ENCODE measurements at places on chromosomes 1 and 21.

DNA sequence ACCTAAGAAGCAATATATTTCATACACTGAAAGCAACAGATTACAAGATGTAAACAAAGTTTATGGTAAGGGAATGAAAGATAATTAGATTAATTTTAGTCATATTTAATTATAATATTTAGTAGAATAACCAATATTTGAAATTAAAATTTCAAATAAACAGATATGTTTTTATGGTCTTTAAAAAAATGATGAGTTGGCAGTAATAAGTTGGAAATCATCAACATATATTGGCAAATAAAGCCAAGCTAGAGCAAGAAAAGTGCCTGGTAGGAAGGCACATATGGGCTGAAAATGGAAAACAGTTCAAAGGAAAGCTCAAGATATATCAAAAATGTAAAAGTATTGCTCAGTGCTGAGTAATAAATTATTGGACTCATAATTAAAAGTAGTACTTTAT lies 1274.0 kb downstream of the AMY1C start:
- no peak for DNase-seq

DNA sequence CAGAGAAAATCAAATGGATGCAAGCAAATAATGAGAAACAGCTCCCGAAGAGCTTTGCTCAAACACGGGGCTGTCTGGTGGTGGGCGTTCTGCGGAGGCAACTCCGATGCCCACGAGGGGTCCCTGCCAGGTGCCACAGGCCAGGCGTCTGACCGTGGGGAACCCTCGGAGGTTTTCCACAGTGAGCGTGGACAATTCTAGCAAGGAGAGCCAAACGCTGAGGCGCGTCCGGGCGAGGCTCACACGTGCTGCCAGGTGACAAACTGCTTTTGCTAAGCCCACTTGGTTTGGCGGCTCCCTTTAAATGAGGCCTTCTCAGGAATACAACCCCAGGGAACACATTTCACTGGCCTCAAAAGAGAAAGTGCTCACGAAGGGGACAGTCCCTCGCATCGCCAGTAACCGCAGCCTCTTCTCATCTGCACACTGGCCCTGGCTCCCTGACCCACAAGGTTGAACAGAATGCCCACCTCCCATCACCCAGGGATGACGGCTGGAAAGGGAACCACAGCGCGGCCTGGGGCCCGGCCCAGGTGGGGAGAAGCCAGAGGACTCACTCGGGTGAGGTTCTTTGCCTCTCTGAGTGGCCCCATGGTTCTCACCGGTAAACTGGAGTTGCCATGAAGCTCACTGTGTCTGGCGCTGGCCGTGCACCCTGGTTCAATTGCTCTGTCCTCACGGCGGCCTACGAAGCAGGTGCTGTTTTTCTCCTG lies 97.4 kb downstream of the PRDM16 start:
- DNase-seq, result no peak

DNA sequence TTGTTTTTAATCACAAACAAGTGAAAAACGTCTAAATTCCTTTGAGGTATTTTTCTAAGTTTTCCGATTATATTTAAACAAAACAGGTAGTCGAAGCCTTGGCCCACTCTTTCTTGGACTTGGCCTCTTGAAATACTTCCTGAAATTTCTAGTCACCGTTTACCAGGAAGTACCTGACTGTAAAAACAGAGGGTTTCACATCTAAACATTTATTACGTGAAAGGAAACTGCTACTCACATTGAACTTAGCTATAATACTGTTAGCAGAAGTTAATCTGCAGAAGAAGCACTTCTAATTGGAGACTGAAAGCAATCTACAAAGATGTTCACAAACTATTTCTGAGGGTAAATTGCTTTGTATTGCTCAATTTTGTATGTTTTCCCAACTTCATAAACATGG lies 526.0 kb upstream of the ADGRL4 start:
- DNase-seq, result no peak

DNA sequence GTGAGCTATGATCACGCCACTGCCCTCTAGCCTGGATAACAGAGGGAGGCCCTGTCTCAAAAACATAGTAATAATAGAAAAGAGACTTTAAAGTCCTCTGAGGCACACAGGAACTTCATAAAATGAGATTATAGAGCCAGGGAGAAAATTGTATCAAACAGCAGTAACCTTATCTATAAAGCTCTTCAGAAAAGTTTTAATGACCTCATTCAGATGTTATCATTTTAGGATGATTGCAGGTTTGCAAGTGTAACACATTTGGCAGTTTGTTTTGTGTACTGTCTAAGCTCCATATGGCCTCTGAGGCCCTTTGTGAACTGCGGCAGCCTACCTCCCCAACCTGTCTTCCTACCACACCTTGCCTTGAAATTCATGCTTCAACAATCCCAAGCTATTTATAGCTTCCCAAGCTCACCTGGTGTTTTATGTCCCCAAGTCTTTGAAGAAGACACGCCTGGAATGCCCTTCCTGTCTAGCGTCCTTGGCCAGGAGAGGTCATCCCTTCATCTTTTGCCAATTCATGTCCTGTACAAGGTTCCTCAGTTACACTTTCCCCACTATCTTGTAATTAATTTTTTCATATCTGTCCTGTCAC lies 8.5 kb upstream of the AKNAD1 start:
- DNase-seq, result no peak

DNA sequence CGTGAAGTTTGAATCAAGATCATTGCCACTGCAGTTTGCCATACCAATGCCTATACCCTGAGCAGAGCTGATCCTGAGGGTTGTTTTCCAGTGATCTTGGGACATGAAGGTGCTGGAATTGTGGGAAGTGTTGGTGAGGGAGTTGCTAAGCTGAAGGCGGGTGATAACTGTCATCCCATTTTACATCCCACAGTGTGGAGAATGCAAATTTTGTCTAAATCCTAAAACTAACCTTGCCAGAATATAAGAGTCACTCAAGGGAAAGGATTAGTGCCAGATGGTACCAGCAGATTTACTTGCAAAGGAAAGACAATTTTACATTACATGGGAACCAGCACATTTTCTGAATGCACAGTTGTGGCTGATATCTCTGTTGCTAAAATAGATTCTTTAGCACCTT lies 78.6 kb downstream of the FMN2 start:
- DNase-seq, result no peak

- no peak for DNase-seq
Observed at GRCh38 chr1:240027059-240027462, 64.6 kb upstream of the FMN2 start.

DNA sequence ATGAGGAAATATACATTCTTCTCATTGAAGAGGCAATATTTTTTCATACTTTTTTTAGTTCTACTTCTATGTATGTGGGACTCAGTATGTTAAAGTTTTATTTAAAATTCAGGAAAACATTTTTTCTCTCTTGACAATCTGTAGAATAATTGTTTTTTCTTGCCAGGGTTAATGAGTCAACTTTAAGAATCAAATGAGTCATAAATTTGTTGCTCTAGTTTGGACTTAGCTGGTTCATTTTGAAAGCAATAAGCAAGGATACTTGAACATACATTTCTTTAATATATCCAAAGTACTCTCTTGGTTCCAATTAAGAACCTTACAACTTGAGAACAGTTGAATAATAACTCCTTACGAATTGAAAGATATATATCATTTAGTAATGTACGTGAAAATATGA lies 1145.3 kb upstream of the B3GALT2 start:
- no peak for DNase-seq

DNA sequence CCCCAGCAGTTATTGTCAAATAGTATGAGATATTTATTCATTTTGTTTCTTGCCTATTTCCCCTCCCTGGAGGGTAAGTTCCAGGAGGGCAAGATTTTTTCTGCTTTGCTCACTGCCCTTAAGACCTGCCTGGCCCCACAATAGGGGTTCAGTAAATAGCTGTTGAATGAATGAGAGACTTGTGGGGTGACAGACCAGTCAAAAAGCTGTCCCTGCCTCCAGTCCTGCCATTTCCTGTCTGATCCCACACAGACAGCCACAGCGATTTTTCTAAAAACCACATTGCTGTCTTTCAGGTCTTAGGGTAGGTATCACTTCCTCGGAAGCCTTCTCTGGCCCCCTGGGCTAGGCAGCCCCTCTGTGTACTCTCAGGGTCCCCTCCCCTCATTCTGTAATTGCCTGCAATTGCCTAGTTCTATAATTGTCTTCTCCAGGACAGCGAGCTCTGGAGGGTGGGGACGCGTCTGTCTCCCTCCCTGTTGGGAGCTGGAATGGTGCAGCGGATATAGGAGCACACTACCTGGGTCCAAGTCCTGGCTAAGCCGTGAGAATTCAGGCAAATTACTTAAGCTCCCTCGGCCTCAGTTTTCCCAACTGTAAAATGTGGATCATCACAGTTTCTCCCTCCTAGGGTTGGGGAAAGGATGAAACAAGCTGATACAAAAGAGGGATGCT lies 1.8 kb upstream of the EXTL1 start:
- DNase-seq, result no peak

- DNase-seq, result no peak
Observed at GRCh38 chr1:55204997-55205396, 10.2 kb downstream of the USP24 start.

- DNase-seq, result no peak
Observed at GRCh38 chr21:44576025-44576420, 2.5 kb downstream of the KRTAP10-4 start.

- no peak for DNase-seq
Observed at GRCh38 chr1:244636488-244637259, 16.3 kb upstream of the DESI2 start.

DNA sequence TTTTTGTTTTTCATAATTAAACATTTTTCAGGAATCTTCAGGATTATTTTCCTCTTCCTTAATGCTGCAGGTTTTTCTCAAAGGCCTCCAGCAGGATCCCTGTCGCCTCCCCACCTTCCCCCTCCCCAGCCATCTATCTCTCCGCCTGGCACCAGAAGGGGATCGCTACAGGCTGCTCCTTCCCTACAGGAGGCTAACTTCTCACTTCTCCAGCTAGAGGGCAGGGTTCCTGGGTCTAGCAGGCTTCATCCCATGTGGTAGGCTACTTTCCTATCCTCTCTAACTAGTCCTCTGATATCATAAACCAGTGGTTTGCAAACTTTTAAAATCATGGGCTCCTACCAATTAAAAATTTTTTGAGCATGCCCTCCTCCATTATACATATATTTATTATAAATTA lies 104.1 kb downstream of the KCNN3 start:
- peak; percentile 17 for DNase-seq

GRCh38 chr1:91768786-91769725 lies 116.9 kb downstream of the TGFBR3 start:
- DNase-seq, result no peak

- no peak for DNase-seq
Observed at GRCh38 chr1:51526248-51526647, 7.2 kb upstream of the EPS15 start.

- DNase-seq, result no peak
Observed at GRCh38 chr1:27021354-27022031, 8.8 kb upstream of the TENT5B start.

- no peak for DNase-seq
Observed at GRCh38 chr1:118381197-118381869, 196.3 kb upstream of the SPAG17 start.

DNA sequence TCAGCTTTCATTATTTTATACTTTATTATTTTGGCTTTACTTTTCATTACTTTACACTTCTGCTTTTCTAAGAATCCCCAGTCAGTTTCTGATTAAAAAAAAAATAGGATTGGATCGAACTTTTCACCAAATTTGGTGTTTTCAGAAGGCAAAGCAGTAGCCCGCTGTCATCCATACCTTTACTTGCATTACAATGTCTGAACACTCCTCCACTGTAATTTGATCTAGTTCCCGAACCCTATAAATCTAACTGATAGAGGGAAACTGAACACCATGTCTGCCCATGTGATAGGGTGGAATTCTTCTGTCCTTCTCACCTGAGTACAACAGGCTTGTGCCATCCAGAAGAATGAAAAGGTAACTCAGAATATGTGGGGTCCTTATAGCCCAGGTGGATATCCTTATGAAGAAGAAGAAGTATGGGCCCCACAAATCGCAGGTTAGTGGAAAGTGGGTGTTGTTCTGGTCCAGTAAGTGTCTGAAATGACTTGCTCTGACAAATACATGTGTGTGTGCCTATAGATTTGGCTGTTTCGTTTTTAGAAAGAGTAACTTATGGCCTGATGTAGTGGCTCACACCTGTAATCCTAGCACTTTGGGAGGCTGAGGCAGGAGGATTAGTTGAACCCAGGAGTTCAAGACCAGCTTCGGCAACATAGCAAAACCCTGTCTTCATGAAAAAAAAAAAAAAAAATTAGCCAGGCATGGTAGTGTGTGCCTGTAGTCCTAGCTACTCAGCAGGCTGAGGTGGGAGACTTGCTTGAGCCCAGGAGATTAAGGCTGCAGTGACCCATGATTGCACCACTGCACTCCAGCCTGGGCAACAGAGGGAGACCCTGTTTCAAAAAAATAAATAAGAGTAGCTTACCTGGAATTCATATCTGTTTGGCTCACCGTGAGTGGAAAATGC lies 26.6 kb upstream of the CDC14A start:
- DNase-seq, result no peak

GRCh38 chr1:198500096-198500495 lies 40.4 kb downstream of the ATP6V1G3 start:
- DNase-seq, result no peak

GRCh38 chr1:66371233-66372005 lies 162.5 kb upstream of the SGIP1 start:
- peak; percentile 17 for DNase-seq

DNA sequence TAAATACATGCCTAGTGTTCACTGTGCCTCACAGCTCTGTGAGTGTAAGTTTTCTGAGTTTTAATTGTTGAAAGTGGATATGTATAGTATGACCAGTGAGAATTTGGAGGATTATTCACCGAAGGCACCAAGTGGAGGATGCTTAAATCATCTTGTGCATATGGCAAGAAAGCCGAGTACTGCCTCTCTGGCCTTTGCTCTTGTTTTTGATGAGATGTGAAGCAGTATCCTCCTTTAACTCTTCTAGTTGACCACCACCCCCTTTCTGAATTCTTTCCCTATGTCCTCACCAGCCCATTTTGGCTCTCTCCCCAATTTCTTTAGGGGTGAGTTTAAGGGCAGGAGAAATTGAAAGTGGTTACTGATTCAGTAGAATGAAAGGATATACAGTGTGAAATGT lies 130.4 kb downstream of the SYT2 start:
- no peak for DNase-seq

GRCh38 chr1:7971024-7971423 lies 9.5 kb downstream of the PARK7 start:
- no peak for DNase-seq

GRCh38 chr1:41898191-41898713 lies 20.5 kb downstream of the HIVEP3 start:
- DNase-seq, result peak; percentile 93

DNA sequence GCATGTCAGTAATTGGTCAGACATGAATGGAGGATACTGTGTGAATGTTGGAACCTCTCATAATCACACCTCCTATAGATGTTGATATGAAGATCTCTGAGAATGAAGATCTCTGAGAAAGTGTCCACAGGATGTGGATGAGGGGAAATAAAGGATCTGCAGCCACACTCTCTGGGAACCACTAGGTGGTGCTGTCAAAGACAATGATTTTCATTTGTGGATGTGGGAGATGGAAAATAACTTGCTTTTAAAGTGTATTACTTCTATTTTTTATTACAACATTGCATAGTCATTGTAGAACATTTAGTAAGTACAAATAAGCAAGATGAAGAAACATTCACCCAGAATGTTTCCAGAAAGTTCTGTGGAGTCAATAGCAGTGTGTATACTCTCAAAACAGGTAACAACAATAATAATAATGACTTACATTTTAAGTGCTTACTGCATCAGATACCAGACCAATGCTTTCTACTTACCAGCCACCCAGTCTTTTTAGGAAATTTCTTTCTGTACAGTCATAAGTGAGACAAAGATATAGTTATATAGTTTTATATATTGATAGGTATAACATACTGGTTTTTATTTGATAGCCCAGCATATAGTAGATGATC lies 128.2 kb downstream of the ATG4C start:
- DNase-seq, result no peak

Data from CD4-positive, alpha-beta T cell treated with Interleukin-6 at 100 ng/mL for 8 hours (primary cell).